ENCODE measurements at places on chromosomes 6 and 20. TPM values are rescaled to one million over a fixed set of nuclear protein-coding genes. Genes with fewer than 3 reads are reported as not detected.

Gene STMN3
- 4.6 TPM for total RNA-seq

Gene WASF1
- total RNA-seq, result 18.6 TPM

Gene PABPC1L
- 4.8 TPM for total RNA-seq

Gene KIF6
- total RNA-seq, result not detected

Gene ATXN1
- 20.8 TPM for total RNA-seq

Gene DLL1
- not detected for total RNA-seq

Gene SRSF6
- total RNA-seq, result 44.3 TPM

Gene DDR1
- 17.0 TPM for total RNA-seq

Gene RFX6
- not detected for total RNA-seq

Gene PDE7B
- not detected for total RNA-seq

- no peak for DNase-seq
Measured at GRCh38 chr6:106080763-106081095, 5.4 kb upstream of the PRDM1 start.

GRCh38 chr20:38927902-38928578 lies 1.8 kb downstream of the FAM83D start:
- no peak for DNase-seq

GRCh38 chr6:33845031-33845745 lies 41.4 kb upstream of the MLN start:
- DNase-seq, result no peak

DNA sequence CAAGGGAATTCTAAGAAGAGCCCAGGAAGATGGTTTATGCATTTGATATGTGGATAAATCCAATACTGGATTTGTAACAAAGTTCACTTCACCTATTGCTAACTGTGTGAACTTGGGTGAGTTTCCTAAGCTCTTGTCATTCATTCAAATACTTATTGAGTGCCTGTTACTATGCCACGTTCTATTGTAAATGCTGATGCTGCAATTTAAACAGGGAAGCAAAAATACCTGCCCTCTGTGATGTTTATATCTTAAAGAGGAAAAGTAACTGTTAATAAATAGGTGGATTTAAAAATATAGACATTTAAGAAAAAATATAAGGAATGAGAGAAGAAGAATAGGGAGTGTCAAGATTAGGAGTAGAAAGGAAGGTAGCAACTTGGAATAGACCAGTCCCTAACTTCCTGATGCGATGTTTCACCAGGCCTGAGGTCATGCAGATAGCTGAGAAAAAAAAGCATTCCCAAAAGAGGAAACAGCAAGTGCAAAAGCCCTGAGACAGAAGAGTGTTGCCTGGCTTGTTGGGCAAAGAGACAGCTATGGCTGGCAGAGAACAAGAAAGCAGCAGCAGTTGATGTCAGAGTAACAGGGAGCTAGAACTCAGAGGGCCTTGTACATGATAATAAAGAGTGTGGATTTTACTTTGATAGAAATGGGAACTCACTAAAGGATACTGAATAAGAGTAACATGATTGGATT lies 54.3 kb upstream of the TCF21 start:
- DNase-seq, result no peak

DNA sequence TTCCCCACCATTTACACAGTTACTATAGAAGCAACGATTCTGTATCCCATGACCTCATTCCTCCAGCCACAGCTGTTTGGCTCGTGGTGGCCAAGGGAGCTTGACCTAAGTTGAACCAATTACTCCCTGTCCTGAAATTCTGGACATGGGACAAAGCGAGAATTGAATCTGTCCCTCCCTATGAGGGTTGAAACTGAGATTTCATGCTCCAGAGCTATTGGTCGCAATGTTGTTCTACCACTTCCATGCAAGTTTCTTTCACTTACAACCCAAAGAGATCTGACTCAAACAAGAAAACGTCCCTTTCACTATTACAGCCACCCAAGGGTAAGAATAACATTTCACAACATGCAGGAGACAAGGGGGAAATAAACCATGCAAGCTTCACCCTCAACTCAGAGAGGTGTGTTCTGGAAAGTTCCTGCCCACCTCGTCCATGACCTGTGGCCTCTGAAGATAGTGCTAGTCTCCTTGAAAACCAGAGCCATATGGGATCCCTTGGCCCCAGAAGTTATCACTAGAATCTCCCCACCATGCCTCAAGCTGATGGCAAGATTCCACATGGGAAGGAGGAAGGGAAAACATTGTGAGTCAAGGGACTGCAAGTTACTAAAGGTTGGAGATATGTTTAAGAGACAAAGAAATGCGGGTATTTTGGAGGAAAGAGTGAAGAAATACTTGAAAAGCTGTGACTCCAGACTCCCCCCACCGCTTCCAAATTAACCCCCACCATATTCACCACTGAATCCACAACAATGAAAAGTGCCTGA lies 74.5 kb upstream of the SRSF6 start:
- no peak for DNase-seq

- peak; percentile 57 for DNase-seq
Measured at GRCh38 chr20:37986873-37987601, 46.2 kb downstream of the TTI1 start.

- DNase-seq, result no peak
Measured at GRCh38 chr20:50350510-50351249, 159.5 kb upstream of the PTPN1 start.

DNA sequence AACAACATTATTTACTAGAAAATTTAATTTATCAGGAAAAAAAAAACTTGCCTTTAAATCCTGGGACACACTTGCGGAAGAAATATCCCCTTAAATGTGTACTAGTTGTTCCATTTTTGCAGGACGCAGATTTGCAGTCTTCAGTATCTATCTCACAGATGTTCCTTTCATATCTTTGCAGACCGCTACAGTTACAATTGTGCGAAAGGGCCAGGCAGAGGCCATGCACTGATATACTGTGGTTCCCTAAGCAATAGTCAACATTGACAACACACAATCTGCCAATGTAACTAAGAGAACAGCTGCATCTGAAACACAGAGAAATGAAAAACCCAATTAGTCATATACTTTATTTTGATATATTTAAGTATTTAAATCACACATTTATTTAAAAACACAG lies 411.2 kb downstream of the EYS start:
- DNase-seq, result no peak

GRCh38 chr6:81552644-81553043 lies 199.8 kb downstream of the TENT5A start:
- DNase-seq, result no peak

DNA sequence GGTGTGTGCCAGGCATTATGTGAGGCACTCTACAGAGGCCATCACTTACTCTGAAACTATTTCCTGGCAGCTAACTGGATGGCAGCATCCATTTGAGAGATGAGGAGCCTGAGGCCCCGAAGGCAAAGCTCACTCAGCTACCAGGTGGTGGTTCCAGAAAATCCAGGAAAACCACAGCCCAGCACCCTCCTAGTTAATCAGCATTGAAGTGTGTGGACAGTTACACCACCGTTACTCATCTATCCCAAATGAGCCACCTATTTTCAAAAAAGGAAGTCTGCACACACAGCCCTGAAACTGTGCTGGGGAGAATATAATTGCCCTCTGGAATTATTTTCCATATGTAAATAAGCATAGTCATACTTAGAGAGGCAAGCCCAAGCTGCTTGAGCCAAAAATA lies 67.4 kb downstream of the CNBD2 start:
- peak; percentile 42 for DNase-seq

DNA sequence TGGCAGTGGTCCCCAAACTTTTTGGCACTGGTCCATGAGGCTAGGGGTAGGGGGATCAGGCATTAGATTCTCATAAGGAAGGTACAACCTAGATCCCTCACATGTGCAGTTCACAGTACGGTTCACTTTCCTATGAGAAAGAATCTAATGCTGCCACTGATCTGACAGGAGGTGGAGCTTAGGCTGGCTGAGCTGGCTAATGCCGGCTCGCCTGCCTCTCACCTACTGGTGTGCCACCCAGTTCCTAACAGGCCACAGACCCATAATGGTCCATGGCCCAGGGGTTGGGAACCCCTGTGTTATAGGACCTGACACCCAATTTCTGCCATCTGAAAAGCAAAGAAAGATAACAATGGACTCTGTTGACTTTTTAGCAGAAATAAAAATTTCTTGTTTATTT lies 199.6 kb downstream of the GMPR start:
- no peak for DNase-seq

DNA sequence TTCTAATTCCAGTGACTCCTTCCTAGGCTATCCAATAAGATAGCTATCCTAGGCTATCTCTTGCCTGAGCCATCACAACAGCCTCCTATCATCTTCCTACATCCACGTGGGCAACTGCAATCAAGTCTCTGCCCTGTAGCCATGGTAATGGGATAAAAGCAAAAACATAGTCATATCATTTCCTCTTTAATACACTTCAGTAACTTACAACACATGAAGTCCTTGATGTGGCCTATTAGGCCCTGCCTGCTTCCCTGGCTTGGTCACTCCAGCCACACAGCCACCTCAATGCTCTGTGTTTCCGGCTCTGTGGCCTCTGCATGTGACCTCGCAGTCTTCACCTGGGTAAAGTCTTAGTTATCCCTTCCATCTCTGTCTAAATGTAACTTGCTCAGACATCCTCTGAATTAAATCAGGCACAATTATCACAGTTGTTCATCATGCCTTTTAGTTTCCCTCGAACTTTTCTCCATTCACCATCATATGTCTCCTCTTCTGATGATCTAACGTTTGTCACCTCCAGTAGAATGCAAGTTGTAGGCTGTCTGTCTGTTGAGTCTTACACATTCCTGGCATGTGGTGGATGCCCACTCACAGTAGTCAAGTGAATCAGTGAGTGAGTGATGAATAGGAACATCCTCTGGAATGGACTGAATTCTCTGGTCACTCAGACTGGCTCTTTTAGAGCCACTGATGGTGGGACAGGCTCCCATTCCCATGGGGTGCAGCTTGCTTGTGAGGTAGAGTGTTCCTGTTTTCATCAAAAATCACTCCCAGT lies 229.4 kb downstream of the TBC1D7 start:
- no peak for DNase-seq

DNA sequence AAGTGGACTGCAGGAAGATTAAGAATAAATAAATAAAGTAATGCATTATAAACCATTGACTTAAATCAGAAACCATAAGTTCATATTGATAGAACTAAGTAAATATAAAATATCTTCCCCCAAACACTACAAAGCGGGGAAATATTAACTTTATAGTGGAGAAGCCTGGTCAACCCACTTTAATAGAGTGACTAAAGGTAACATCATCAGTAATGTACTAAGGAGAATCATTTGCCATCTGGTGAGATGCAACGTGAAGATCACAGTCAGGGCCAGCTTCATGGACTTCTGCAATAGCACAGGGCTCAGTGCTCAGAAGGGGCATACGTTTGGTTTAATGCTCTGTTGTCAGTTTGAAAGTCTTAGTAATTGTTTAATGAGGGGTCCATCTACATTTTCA lies 58.8 kb upstream of the CD83 start:
- DNase-seq, result no peak

DNA sequence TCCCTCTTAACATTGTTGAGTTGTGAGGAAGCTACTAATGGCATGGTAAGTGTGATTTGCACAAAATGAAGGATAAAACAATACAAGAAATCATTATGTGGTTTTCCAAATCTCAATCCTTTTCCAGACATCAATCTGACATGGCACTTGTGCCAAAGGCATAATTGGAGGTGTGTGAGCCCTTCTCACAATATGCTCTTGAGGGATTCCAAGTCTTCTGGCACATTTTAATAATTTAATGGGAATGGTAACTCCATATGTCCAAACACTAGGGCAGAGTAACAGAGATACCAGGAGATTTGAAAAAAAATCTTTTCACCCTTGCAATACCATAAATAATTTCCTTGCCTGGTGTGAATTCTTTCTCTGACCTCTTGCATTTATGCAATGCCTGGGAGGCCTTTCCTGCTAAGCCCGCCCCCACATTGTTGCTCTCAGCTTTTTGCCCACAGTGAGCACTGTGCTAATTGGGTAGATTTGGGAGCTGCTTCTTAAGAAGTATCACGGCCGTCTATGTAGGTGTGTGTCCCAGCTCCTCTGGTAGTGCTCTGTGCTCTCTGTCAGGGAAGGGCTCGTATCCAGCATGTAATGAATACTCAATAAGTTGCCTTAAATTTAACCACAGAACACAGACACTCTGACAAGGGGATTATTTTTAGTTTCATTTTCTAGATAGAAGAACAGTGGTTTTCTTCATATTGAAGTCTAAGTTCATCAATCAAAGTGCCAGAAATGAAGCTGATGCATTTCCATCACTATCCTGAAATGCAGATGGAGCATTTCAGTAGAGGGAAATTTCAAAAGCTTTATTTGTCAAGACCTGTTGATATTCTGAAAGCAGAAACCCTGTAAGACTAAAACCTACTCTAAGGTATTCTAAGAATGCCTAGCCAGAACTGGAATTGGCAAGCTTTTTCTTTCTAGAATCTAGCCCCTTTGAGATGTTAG lies 54.4 kb upstream of the CEP85L start:
- DNase-seq, result peak; percentile 50

DNA sequence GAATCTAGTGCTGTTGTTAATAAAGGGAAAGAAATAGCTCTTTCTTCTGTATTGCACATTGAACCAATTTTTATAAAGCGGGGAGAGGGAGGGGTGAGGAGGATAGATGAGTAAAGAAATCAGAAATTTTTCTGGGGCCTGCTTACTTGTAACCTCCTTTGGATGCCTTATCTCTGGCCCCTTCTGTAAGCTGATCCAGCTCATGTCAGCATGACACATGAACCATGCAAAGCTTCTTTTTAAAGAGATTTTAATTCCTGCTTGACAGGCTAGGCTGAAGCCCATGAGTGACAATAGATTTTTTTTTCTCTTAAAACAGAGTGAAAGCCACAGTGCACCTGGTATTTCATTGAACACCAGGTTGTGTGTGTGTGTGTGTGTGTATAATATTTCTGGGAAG lies 325.3 kb downstream of the PRL start:
- no peak for DNase-seq

GRCh38 chr20:9999645-10000044 lies 35.1 kb upstream of the ANKEF1 start:
- no peak for DNase-seq

DNA sequence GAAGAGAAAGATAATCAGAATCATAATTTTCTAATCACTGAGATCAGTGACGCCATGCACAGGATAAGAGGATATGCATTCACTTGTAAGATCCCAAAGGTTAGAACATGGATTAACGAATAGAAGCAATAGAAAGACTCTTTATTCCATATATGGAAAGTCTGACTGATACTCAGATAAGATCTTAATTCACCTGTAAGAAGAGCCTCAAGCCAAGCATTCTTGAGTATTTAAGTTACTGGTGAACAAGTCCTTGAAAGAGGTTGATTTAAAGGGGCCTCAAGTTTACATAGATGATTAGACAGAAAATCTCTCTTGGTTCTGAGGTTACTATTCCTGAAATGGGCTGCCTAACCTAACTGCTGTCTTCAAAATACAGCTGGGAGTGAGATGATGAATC lies 53.8 kb upstream of the MTRF1L start:
- DNase-seq, result no peak

DNA sequence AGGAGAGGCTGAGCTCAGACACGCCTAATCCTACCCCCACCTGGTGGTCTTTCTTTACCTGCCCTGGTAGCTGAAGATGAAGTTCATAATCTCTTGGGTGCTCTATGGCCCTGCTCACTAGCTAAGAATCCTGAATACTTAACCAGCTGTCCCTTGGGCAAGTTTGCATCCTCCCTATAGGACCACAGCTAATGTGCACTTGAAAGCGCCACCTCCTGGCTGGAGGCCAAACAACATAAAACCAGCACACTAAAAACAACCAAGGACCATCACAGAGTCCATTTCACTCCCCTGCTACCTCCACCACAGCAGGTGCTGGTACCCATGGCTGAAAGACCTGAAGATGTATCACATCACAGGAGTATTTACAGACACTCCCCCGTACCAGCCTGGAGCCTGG lies 155.5 kb upstream of the SLC24A3 start:
- no peak for DNase-seq

- no peak for DNase-seq
Measured at GRCh38 chr6:52297433-52297832, 12.9 kb upstream of the MCM3 start.
